Activated T-helper 1 cell treated with anti-CD3 and anti-CD28 coated beads, Interleukin-2, amount 50 U/mL, for 16 hours (primary cell): ENCODE measurements at places on chromosomes 5 and 9.
A peak's percentile ranks its signal among the peaks of the same experiment; 100 is the strongest.

DNA sequence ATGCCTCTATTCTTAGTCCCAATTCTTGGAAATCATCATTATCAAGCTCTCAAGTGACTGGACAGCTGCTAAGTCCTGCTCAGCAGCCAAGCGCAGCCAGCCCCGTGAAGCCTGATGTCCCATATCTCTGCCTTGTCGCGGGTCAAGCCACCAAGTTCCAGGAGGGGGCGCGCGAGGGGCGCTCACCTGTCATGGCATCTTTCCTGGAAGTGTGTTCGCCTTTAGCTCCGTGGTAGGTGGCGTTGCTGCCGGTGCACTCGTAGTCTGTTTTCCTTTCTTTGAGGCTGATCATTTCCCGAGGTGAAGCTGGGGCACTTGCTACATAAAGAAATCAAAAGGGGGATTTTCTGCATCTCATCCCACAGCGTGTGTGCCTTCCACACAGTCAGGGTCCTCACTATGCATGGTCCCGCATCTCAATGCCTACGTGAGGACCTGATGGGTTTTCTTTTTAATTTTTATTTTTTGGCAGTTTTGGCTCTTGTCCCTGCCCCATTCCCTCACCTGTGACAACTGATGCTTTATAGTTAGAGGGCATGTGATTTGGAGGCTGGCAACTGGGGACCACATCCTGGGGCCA is 227.0 kb upstream of the DAP start:
- peak; percentile 46 for DNase-seq

DNA sequence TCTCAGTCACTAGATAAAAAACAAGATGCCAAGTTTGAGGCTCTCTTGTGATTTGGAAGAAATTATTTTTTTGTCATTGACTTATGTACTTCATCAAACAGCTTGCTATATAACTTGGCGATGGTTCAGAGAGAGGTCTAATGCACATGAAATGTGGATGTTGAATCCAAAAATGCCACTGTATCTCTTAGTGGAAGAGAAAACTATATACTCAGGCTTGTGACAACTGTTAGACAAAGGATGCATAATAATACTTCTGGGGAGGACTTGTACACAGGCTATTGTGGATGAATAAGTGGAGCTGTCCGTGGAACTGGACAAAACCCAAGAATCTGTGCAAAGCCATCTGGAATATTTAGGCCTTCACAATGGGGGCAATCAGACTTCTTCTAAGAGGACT is 162.9 kb upstream of the NMUR2 start:
- DNase-seq, result no peak

DNA sequence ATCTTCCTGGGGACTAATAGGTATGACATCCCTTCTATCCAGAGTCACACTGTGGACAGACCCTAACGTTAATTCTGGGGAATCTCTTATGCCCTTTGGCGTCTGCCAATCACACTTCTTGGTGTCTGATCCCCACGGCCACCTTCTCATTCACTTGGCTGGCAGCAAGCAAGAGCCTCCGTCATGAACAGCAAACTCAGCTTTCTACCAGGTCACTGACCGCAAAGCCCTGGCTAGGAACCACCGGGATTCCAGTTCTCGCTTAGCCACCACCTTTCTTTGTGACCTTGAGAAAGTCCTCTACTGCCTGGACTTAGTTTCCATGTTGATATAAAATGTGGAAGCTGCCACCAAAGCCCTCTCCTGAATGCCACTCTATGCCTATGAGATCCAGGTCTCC is 67.7 kb upstream of the FCN1 start:
- DNase-seq, result no peak

DNA sequence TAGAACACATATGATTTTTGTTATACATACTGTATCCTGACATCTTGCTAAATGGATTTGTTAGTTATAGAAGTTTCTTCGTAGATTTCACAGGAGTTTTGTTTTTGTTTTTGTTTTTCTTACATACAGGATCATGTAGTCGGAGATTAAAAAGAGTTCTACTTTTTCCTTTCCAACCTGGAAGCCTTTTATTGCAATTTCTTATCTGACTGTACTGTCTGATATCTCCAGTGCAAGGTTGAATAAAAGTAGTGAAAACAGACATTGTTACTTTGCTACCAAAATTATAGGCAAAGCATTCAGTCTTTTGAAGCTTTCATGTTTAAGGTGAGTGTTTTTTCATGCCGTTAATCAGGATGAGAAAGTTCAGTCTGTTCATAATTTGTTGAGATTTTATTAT is 117.4 kb upstream of the PRSS3 start:
- DNase-seq, result no peak

GRCh38 chr9:132672413-132672690 is 2.1 kb downstream of the GTF3C4 start:
- DNase-seq, result no peak

GRCh38 chr5:164972973-164973372 is 1467.6 kb downstream of the MAT2B start:
- DNase-seq, result no peak

DNA sequence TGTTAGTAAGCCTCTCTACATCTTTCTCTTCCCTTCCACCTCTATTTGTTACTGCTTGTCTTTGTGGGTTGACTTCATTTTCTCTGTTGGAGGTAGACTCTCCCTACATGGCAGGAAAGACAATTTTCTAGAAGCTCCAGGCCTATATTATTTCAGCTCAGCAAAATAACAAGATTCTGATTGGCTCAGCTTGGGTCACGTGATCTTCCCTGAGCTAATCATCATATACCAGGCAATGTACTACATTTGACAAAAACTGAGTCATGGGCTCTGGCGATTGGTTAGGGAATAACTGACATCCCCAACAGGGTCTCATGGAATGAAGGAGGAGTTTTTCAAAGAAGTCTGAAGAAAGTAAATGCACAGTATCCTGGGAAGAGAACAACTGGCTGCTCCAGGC is 65.6 kb upstream of the NR3C1 start:
- DNase-seq, result no peak

- DNase-seq, result no peak
Measured at GRCh38 chr5:123180178-123180577, 91.1 kb downstream of the PRDM6 start.
